ENCODE measurements at places on chromosomes 4 and X.

- no peak for DNase-seq
Observed at GRCh38 chr4:90128961-90129495, 1.8 kb downstream of the CCSER1 start.

- DNase-seq, result no peak
Observed at GRCh38 chrX:38805432-38806389, 4.5 kb downstream of the MID1IP1 start.

GRCh38 chr4:140865253-140866217 is 109.3 kb upstream of the TBC1D9 start:
- no peak for DNase-seq

DNA sequence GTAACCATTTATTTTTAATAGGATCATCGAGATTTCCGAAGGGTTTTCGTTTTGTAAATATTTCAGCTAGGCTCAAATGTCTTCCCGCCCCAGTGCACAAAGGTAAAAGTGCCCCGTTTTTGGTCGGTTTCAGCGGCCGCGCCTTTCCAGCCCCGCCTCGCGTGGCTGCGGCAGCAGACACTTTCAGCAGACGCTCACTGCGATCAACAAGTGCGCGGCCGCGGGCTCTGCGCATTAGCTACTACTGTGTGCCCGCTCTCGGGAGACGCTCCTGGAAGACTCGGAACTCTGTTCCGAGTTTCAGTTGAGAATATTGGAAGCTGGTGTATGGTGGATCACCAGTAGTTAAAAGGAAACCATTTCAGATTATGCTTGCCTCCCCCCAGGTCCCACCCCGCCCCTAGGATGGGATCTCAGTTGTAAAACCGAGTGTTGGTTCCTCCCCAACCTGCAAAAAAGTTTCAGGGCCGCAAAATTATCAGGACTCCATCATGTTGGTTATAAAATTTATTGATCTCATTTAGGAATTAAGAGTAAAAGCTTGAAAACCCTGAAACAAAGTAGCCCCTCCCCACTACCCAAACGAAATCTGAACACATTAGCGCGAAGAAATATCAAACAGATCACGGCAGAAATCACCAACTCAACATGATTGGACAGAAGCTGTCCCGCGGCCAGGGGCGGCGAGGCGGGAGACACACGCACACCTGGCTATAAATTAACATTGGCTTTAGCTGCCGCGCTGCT is 2.2 kb downstream of the SOX3 start:
- DNase-seq, result no peak

DNA sequence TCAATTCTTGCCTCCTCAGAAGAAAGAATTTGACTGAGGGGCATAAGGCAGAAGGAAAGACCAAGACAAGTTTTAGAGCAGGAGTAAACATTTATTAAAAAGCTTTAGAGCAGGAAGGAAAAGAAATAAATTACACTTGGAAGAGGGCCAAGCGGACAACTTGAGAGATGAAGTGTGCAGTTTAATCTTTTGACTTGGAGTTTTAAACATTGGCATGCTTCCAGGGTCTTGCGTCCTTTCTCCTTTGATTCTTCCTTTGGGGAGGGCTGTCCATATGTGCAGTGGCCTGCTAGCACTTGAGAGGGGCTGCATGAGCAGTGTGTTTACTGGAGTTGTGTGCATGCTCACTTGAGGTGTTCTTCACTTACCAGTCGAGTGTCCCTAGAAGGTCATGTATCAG is 275.8 kb upstream of the IL1RAPL1 start:
- no peak for DNase-seq

- DNase-seq, result no peak
Observed at GRCh38 chr4:31236020-31236638, 516.0 kb downstream of the PCDH7 start.

- DNase-seq, result no peak
Observed at GRCh38 chr4:120723105-120723504, 199.4 kb downstream of the PRDM5 start.

GRCh38 chr4:124018383-124019317 is 622.1 kb downstream of the SPRY1 start:
- no peak for DNase-seq

DNA sequence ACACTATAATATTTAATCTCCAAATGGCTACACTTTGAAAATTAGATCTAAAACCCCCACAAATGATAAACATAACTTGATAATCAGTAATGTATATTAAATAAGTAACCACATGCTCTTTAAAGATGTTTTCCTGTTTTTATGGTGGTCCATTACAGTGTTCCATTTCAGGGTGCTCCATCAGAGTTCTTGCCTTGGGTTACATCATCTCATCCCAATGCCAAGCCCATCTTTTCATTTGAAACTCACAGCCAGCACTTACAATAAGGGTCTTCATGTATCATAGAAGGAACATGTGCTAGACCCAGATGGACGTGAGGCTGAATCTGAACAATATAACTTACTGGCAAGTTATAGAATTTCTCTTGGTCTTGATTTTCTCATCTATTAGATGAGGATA is 10.5 kb upstream of the PAQR3 start:
- DNase-seq, result no peak

- DNase-seq, result no peak
Observed at GRCh38 chr4:142169216-142169615, 532.8 kb downstream of the IL15 start.

- DNase-seq, result peak; percentile 36
Observed at GRCh38 chrX:17597836-17598439, 139.4 kb upstream of the SCML1 start.

DNA sequence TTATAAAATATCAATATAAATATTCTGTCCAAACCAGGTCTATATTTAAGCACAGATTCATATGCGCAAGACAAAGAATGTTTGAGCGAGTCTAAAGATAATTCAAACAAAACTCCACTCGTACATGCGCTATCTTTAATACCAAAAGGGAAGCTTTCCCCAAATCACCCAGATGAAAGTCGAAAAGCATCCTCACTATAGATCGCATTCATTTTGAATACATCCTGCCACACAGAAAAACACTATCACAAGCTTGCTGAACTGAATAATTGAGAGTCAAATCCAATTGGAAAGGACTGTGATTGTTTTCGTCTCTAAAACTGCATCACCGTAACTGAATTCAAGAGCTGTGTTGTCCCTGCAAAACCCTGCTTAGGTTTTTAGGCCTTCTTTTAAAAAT is 685 bp downstream of the TASL start:
- DNase-seq, result no peak

- no peak for DNase-seq
Observed at GRCh38 chrX:134537179-134537955, 77.4 kb downstream of the HPRT1 start.

DNA sequence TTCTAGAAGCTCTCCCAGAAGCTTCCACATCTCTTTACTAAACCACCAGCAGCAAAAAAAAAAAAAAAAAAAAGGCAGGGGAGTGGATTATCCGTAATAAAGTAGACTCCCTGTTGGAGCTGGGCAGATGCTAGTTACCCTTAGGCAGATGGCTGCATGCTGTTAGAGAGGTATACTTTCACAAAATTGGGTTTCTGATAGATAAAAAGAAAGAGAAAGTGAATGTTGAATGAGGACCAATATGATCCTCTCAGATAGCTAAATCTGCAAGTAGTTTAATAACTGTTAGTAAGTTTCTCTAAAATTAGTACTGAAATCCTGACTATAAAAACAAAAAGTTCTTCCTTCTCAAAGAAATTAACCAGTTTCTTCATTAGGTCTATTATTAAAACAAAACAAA is 195.4 kb downstream of the ANAPC10 start:
- DNase-seq, result no peak

DNA sequence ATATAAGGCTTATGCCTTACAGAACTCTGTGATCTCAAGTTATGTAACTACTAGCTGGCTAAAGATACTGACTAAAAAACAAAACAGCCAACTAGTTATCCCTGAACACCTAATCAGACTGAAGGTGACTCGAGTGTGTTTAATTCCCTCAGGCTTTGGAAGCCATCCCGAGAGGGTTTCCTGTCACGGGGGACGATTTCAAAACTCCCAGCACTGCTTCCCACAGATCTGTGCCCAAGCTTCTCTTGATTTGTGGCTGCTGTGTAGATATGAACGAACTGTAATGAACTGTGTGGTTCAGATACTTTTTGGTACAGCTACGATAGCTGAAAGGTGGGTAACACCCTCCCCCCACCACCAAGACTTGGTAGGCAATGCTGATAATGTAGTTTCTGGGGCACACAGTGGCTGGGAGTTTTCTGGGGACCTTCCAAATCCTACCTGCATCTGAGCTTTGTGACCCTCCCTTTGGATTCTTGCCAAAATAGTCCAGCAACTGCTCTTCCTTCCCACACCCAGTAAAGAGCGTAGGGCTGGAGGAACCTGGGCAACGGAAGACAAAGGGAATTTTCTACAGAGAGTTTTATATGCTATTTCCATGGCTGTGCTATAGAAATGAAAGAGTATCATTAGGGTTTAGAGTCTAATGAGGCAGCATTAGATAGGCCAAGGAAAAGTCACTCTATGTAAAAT is 148.8 kb downstream of the MGST2 start:
- no peak for DNase-seq

DNA sequence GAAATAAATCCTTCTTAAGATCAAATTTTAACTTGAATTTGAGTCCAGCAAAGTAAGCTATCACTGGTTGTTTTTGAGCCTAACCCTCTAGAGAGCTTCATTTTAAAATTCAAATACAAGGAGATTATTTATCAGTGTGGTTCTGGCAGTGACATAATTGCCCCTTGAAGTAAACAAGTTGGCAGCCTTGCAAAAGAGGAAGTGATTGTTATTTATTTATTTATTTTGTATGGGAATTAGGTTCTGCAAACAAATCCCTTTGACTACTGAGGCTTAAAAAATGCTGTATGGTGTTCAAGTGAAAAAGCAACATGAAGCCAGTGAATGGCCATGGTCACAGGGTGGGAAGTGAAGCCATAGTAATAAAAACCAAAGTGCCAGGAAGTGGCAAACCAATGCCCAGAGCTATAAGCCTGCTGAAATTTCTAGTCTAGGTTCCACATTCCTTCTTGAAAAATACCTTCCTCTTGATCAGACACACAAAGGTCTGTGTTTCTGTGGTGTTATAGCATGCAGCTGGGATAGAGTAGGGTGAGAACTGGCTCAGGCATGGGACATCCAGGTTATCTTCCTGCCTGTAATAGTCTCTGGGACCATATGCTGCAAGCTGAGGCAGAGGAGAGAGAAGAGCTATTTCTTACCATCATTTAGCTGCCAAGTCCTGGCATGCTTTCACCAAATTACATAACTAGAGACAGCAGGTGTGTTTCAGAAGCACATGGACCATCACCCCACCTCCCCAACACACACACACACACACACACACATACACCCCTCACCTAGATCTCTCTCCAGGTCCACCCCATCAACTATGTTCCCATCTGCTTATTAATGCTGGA is 47.1 kb upstream of the TSPAN7 start:
- peak; percentile 61 for DNase-seq

DNA sequence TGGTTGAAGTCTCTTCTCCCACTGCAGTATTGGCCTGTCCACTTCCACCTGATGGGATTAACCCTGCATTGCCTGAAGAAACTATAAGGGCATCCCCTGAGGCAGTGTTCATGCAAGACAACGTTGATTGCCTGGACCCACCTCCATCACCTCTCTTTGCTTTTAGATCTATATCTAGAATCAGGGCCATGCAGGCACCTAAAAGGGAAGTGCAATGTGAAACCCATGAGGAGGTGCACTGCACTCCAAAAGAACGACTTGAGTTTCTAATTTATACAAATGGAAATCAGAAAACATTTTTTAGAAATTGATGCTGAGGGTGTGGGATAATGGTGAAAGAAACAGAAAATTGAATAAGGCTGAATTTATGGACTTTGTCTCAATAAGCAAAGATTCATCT is 694.4 kb downstream of the TRAM1L1 start:
- no peak for DNase-seq

GRCh38 chrX:42900947-42901346 is 123.0 kb upstream of the PPP1R2C start:
- no peak for DNase-seq

DNA sequence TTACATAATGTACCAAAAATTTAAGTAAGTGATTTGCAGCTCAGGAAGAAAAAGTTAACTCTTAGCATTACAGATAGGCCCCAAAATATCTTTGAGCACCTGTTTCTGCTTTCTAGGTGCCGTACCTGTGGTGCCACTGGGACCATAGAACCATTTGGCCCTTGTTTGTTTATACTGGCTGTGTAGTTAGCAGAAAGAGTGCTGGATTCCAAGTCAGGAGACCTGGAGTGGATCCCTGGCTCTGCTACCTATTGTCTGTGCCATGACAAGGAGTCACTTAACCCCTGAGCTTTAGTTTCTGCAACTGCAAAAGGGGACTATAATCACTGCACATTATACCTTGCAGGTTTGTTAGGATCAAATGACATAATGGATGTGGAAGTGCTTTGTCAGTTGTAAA is 137.8 kb upstream of the GPR101 start:
- no peak for DNase-seq

GRCh38 chr4:153485860-153486259 is 19.7 kb downstream of the TMEM131L start:
- DNase-seq, result no peak

- DNase-seq, result no peak
Observed at GRCh38 chrX:42047886-42048285, 124.5 kb upstream of the CASK start.

GRCh38 chr4:37715889-37716402 is 29.8 kb upstream of the RELL1 start:
- peak; percentile 22 for DNase-seq

GRCh38 chr4:61468024-61468720 is 268.0 kb downstream of the ADGRL3 start:
- no peak for DNase-seq

- DNase-seq, result no peak
Observed at GRCh38 chr4:189828081-189828697, 112.5 kb upstream of the FRG1 start.

GRCh38 chr4:42605264-42605663 is 51.6 kb downstream of the ATP8A1 start:
- DNase-seq, result no peak

- DNase-seq, result no peak
Observed at GRCh38 chrX:29231800-29232199, 644.6 kb downstream of the IL1RAPL1 start.

DNA sequence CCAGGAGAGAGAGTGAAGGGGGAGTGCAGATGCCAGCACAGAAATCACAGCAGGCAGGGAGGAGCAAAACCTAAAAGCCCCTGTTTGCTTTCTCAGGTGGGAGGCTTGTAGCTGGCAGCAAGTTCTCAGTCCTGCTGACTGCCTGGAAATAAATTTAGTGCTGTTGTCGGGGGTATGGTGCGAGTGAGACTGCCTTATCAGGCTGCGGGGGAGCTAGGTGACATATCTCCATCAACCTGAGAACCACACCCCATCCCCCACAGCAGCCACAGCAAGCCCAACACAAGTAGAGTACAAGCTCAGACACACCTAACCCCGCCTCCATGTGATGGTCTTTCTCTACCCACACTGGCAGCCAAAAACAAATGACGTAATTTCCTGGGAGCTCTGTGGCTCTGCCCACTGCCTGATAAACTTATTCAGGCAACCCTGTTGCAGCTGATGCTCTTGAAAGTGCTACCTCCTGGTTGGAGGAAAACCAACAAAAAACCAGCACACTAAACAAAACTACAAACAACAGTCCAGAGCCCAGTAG is 953.4 kb upstream of the NDST4 start:
- DNase-seq, result no peak

- no peak for DNase-seq
Observed at GRCh38 chrX:152658302-152658701, 20.6 kb downstream of the GABRQ start.

Data from DMS 273 treated with DMSO at 0.1 percent for 48 hours (cell line).